ENCODE measurements at places on chromosomes 2 and 18.
A peak's percentile ranks its signal among the peaks of the same experiment; 100 is the strongest.

GRCh38 chr2:177586154-177586553, 193.6 kb downstream of the AGPS start:
- no peak for DNase-seq

- DNase-seq: no peak
Observed at GRCh38 chr2:33104726-33105125, 158.0 kb downstream of the LTBP1 start.

- DNase-seq: no peak
Observed at GRCh38 chr2:167785606-167786216, 461.7 kb downstream of the STK39 start.

GRCh38 chr2:104863468-104864279, 9.8 kb downstream of the POU3F3 start:
- no peak for DNase-seq

DNA sequence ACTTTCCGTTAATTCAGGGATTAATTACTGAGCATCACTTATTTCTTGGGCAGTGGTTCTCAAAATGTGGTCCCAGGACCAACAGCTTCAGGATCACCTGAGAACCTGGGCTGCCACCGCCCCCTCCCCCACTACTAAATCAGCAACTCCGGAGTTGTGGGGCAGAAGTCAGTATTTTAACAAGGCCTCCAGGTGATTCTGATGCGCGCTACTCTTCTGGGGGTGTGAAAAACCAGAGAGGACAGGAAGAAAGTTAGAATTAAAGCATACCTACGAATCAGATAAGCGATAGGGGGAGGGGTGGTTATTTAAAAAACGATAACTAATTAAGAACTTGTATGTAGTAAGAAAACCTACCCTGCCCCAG, 319 bp downstream of the ZSCAN30 start:
- no peak for DNase-seq

GRCh38 chr18:39845631-39846030, 2109.4 kb upstream of the PIK3C3 start:
- no peak for DNase-seq

GRCh38 chr18:34038086-34038485, 186.6 kb downstream of the NOL4 start:
- DNase-seq: no peak

GRCh38 chr2:56088411-56088810, 95.4 kb upstream of the CCDC85A start:
- DNase-seq: no peak

GRCh38 chr2:72745679-72746368, 80.0 kb downstream of the EXOC6B start:
- no peak for DNase-seq

DNA sequence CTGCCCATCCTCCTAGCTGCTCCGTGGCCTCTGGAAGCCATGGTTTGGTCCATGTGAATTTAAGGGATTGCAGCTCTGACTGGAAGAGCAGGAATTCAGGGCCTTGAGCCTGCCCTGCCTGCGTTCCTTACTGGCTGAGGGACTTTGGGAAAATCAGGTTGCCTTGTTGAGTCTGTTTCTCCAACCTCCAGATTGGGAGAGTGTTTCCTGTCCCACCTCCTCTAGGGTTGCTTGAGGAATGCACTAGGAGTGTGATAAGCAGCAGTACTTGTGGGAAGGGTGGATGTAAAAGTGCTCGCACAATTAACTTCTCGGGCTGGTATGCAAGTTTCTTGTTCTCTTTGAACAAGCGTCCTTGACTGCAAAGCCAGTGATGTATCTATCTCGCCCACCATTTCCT, 84.4 kb upstream of the YWHAQ start:
- DNase-seq: no peak

GRCh38 chr18:59515147-59515546, 156.1 kb upstream of the LMAN1 start:
- no peak for DNase-seq

GRCh38 chr18:79229431-79229830, 160.2 kb downstream of the ATP9B start:
- no peak for DNase-seq

DNA sequence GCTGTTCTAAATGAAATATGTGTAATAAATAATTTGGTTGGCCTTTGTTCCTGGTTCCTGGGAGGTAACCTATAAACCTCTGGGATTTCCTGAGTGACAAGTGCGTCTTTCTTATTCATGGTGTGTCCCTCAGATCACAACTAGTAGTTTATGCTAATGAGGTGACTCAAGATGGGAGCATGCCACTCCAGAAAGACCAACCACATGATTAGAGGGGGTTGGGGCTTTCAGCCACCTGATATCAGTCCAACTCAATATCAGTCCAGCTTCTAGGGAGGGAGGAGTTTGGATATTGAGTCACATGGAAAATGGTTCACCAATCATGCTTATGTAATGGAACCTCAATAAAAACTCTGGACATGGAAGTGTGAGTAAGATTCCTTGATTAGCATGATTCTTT, 96.6 kb downstream of the QPCT start:
- no peak for DNase-seq

- DNase-seq: no peak
Observed at GRCh38 chr18:23743733-23744333, 54.6 kb downstream of the LAMA3 start.

GRCh38 chr2:113219092-113219441, 45.3 kb downstream of the PSD4 start:
- no peak for DNase-seq

- no peak for DNase-seq
Observed at GRCh38 chr18:79952456-79952995, 1.1 kb upstream of the SLC66A2 start.

DNA sequence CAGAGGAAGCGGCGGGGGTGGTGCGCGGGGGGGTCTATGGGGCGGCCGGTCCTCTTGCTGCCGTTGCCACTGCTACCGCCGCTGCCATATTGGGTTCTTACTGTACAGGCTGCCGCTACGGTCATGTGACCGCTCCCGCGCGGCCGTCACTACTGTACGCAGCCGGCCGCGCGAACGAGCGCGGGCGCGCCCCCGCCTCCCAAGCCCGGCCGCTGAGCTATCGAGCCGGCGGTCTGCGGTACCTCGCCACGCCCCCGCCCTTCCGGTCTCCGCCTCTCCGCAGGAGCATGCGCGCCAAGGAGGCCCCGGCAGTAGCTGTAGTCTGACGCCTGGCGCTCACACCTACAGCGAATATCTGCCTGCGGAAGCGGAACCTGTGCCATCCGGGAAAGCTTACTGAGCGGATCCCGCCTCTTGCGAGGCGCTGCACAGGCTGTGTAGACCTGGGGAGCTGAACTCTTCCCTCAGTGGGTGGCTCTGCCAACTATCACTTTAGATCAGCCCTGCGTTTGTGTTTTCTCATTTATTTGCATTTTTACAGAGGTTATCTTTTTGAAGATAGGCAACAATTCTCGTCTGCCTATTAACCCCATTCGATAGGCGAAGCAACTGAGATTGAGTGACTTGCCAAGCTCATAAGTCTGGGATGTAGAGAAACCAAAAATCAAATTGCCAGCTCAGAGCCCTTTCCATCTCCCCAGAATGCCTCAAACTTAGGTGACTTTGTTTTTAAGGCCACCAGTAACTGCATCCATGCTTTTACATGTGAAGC, at the start of gene ASXL2:
TSS of gene ASXL2 (minus strand) at position 127 of the 772 bp plus-strand sequence. CDS start 265 bp downstream, outside the sequence.
- DNase-seq: peak; percentile 92

- no peak for DNase-seq
Observed at GRCh38 chr2:64866797-64867196, 122.4 kb upstream of the SLC1A4 start.

GRCh38 chr2:241149925-241150659, at the start of gene PPP1R7:
Gene PPP1R7 (plus strand): TSS chr2:241150467. CDS start chr2:241150496, 29 bp downstream.
- peak; percentile 86 for DNase-seq

Data from esophagus squamous epithelium (tissue), 5 donors.